ENCODE measurements at places on chromosomes 5 and 9.

DNA sequence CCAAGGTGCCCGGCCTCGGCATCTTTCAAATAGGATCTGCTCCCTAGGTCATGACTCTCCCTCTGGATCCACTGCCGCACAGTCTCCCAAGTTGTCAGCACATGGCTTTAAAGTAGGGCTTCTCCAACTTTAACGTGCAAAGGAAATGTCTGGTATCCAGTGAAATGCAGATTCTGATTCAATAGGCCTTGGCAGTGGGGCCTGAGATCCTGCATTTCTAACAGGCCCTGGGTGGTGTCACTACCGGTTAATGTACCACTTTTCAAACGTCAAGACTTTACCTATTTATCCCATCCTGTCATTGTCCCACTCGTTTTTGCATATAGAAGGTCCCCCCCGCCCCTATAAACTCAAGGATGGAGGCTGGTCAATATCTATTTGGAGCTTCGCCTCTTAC is 137.6 kb upstream of the ZNF618 start:
- H3K36me3 ChIP-seq: no peaks in the 10 kb centered on the region
- H3K27ac ChIP-seq: no peak overlapping the region
- peak; percentile 2 for DNase-seq
- no peak overlapping the region for H3K4me3 ChIP-seq
- no peaks in the 10 kb centered on the region for H3K27me3 ChIP-seq

GRCh38 chr5:88235828-88236227 is 32.8 kb downstream of the TMEM161B start:
- peaks cover 4% of the 10 kb centered on the region for H3K36me3 ChIP-seq
- no peak overlapping the region for H3K4me3 ChIP-seq

DNA sequence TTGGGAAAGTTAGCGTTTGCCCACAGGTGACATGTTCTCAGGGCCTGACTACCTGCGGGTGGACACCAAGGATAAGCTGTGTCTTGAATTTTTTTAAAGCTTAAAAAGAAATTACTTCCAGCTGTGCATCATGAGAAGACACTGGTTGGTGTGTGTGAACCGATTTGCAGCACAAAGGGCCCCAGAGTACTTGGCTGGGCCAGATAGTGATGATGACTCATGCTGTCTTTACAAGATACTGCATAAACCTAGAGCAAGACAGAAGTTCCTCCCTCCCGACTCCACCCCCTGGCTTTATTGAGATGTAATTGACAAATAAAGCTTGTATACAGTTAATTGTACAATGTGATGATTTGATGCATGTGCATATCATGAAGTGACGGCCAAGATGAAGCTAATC is 212.8 kb downstream of the NXNL2 start:
- no peaks in the 10 kb centered on the region for H3K27me3 ChIP-seq
- H3K27ac ChIP-seq: no peak overlapping the region
- H3K36me3 ChIP-seq: no peaks in the 10 kb centered on the region
- no peaks in the 10 kb centered on the region for H3K4me1 ChIP-seq
- DNase-seq: no peak

DNA sequence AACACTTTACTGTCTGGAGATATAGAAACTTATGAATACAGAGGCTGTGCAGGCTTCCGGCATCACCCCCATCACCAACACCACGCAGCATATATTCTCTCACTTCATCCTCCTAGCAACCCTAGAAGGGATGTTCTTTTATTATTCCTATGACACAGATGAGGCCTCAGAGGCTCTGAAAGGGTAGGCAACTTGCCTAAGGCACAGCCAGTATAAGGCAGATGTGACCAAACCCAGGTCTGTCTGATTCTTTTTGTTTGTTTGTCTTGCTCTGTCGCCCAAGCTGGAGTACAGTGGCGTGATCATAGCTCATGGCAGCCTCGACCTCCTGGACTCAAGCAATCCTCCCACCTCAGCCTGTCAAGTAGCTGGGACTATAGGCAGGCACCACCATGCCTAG is 22.8 kb upstream of the CORO2A start:
- H3K4me1 ChIP-seq: no peaks in the 10 kb centered on the region
- no peak overlapping the region for H3K27ac ChIP-seq
- no peaks in the 10 kb centered on the region for H3K36me3 ChIP-seq
- no peak overlapping the region for H3K4me3 ChIP-seq
- DNase-seq: no peak

DNA sequence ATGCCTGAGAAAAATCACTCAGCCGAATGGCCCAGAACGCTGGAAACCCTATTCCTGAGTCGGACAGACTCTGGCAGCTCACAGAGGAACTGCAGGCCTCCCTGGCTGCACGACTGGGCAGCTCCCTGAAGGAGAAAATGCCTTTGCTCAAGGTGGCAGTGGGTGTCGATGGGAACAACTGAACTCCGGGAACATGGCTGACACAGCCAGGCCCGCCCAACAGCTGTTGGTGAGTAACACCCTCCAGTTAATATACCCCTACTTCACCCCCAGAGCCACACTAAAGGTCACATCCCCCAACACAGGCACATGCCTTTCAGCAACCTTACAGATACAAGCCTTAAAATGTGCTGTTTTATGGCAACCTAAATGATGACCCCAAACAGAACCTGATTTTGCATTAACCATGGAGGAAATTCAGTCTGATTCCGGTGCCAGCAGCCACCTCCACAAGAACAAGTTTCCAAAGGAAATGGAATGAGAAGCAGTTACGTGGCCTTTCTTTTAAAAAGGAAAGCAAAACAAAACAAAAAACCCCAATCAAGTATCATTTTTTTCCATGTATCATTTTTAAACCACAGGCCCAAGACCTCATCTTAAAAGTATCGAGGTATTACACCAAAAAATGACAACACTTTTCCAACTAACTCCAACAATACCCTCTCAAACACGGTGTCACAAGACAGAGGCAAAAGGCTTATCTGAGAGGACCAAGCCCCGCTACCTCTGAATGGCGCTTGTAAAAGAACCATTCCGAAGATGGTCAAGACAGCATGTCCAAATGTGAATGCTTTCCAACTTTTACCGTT is 3.1 kb downstream of the KLF9 start:
- no peaks in the 10 kb centered on the region for H3K27me3 ChIP-seq
- no peaks in the 10 kb centered on the region for H3K36me3 ChIP-seq
- peak overlapping the region; percentile 99 for H3K4me3 ChIP-seq

DNA sequence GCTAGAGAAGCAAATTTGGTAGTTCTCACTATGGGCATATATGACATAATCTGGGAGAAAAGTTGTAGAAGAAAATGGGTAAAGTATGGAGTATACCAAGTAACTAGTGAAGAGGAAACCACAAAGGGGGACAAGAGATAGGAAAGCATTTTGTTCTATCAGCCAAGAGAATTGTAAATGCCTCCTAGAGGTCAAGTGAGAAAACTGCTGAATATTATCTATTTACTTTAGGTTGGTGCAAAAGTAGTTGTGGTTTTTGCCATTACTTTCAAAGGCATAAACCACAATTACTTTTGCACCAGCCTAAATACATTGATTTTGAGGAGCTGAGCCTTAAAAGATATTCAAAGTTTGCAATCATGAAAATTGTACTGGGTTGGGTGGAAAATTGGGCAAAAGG is 126.7 kb upstream of the GRHPR start:
- no peaks in the 10 kb centered on the region for H3K36me3 ChIP-seq
- no peaks in the 10 kb centered on the region for H3K27me3 ChIP-seq

- H3K27me3 ChIP-seq: no peaks in the 10 kb centered on the region
- DNase-seq: no peak
- H3K36me3 ChIP-seq: no peaks in the 10 kb centered on the region
- H3K4me3 ChIP-seq: no peak overlapping the region
Measured at GRCh38 chr5:53276825-53277224, 167.3 kb upstream of the MOCS2 start.

DNA sequence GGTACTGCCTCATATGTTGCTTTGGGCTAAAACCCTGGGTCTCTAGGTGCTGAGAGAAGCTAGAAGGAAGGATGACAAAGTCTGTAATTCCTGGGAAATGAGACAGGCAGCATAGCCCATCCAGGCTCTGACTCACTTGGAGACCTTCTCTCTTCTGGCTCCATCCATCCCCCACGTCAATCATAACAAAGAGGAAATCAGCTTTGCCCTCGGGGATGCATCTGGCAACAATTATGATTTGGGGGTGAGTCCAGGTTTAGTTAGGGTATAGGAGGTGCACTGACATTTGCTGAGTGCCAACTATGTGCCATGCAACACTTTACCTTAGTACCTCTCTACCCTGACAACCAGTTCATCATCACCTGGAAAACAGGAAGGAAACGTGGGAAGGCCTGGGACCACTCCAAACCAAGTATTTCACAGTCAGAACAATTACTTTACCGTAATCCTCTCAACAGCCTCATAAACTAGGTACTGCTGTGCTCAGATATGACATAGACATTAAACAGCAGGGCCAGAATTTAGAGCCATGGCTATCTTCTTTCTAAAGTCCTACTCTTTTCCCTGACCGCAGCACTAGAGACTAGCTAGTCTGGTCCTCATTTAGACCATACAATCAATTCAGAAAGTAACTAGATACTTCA is 39.1 kb upstream of the GZMA start:
- no peaks in the 10 kb centered on the region for H3K27me3 ChIP-seq
- H3K36me3 ChIP-seq: no peaks in the 10 kb centered on the region
- peaks cover 37% of the 10 kb centered on the region for H3K4me1 ChIP-seq
- no peak overlapping the region for H3K27ac ChIP-seq

GRCh38 chr9:131367450-131367849 is 26.4 kb upstream of the PRRC2B start:
- no peak for DNase-seq
- H3K4me3 ChIP-seq: no peak overlapping the region
- H3K27ac ChIP-seq: no peak overlapping the region
- no peaks in the 10 kb centered on the region for H3K36me3 ChIP-seq

DNA sequence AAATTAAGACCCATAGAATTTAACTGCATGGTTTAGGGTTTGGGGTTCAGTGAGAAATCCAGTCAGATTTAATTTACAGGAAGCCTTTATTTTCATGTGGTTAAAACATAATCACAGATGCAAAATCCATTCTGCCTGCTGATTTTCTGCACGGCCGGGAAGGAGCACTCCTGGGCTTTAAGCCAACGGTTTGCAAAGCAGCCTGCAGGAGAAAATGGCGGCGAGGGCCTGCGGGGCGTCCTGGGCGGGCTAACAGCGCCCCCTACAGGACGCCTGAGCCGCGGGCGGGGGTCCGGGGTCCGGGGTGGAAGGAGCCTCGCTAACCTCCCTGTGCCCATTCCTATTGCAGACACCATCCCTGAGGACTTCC is 47.6 kb downstream of the THBS4 start:
- no peaks in the 10 kb centered on the region for H3K27me3 ChIP-seq
- peaks cover 4% of the 10 kb centered on the region for H3K4me1 ChIP-seq
- peak overlapping the region; percentile 42 for H3K4me3 ChIP-seq

DNA sequence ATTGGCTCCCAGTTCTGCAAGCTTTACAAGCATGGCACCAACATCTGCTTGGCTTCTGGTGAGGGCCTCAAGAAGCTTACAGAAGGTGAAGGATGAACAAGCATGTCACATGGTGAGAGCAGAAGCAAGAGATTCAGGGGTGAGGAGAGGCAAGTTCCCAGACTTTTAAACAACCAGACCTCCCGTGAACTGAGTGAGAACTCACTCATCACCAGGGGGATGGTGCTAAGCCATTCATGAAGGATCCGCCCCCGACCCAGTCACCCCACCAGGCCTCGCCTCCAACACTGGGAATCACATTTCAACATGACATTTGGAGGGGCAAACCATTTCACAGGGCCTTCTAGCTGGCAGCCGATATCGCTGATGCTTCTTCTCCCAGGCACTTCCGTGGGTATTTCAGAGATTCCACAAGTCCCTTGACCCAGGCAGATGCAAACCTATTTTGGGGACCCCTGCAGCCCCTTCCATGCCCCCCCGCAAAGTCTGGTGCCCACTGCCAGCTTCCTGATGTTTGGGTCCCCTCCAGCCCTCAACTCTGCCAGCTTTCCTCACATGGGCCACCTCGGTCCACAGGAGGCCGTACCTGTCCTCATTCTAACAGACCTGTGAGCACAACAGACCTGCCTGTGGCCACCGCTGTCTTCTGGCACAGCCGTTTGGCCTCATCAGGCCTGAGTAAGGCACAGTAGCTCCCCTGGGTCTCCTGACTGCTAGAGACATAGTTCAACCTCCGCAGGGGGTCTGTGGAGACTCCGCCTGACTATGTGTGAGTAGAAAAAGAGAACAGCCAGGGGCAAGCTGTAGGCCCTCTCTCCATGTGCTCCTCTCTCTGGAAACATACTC is 60.7 kb upstream of the ANGPTL2 start:
- no peaks in the 10 kb centered on the region for H3K27me3 ChIP-seq
- H3K36me3 ChIP-seq: no peaks in the 10 kb centered on the region
- H3K4me1 ChIP-seq: no peaks in the 10 kb centered on the region
- DNase-seq: no peak

DNA sequence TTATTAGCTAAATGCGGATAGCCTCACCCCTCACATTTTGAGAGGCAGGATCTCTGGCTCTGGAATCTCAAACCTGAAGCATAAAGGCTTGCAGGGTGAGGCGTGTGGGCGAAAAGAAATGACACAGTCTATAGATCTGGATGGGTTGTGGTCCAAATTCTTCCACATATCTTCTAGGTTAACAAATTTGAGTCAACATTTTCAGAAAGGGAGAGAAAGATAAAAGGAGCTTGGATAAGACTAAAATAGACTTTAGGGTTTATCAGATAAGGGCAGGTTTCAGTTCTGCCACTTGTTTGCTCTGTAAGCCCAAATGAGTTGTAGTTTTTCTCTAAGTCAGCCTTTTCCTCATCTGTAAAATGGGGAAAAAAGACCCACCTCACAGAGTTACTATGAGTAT is 220.9 kb downstream of the TRIM32 start:
- no peak for DNase-seq
- H3K27ac ChIP-seq: no peak overlapping the region
- H3K27me3 ChIP-seq: no peaks in the 10 kb centered on the region

GRCh38 chr5:53874409-53874808 is 314.0 kb downstream of the NDUFS4 start:
- no peak for DNase-seq
- H3K27me3 ChIP-seq: no peaks in the 10 kb centered on the region
- no peaks in the 10 kb centered on the region for H3K4me1 ChIP-seq
- H3K4me3 ChIP-seq: no peak overlapping the region

DNA sequence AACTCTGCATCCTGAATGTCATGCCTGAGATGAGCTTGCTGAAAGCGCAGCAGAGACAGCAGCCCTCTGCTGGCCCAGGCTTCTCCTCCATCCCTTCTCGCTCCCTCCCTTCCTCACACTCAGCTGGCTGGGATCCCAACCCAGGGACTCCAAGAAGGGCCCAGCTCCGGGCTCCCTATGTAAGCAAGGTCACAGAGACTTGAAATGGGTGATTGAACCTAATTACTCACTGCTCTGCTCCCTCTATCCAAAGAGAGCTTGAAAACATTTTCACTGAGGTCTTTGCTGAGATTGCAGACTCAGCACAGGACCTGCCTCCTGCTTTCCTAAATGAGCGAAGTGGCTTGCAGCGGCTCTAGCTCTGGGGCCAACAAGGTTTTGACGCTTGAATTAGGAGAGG is 42.8 kb downstream of the RAPGEF1 start:
- no peak for DNase-seq
- H3K4me3 ChIP-seq: no peak overlapping the region

GRCh38 chr9:87498046-87498810 is 561 bp downstream of the DAPK1 start:
- H3K4me3 ChIP-seq: no peak overlapping the region
- H3K4me1 ChIP-seq: no peaks in the 10 kb centered on the region
- peak overlapping the region; percentile 38 for H3K27ac ChIP-seq
- no peak for DNase-seq
- no peaks in the 10 kb centered on the region for H3K27me3 ChIP-seq
- no peaks in the 10 kb centered on the region for H3K36me3 ChIP-seq

GRCh38 chr9:89768650-89769071 is 163.8 kb downstream of the GADD45G start:
- H3K4me1 ChIP-seq: no peaks in the 10 kb centered on the region
- no peaks in the 10 kb centered on the region for H3K27me3 ChIP-seq
- H3K36me3 ChIP-seq: no peaks in the 10 kb centered on the region
- no peak for DNase-seq
- no peak overlapping the region for H3K27ac ChIP-seq

Data from CD8-positive, alpha-beta memory T cell (primary cell).